Neural crest cell (in vitro differentiated cells): ENCODE measurements at places on chromosomes 1 and 21.

- DNase-seq, result no peak
These were observed 150.9 kb downstream of the RERE start for GRCh38 chr1:8666389-8667167.

GRCh38 chr1:207920444-207921021 is 9.6 kb upstream of the CD34 start:
- DNase-seq, result no peak

- DNase-seq, result peak; percentile 54
These were observed 86.7 kb downstream of the GALNT2 start for GRCh38 chr1:230153641-230154296.

GRCh38 chr1:59805554-59805953 is 9.2 kb upstream of the HOOK1 start:
- no peak for DNase-seq

GRCh38 chr1:11877074-11877473 is 18.3 kb upstream of the NPPB start:
- DNase-seq, result no peak

- no peak for DNase-seq
These were observed 164.7 kb downstream of the NPHP4 start for GRCh38 chr1:5827516-5827915.

DNA sequence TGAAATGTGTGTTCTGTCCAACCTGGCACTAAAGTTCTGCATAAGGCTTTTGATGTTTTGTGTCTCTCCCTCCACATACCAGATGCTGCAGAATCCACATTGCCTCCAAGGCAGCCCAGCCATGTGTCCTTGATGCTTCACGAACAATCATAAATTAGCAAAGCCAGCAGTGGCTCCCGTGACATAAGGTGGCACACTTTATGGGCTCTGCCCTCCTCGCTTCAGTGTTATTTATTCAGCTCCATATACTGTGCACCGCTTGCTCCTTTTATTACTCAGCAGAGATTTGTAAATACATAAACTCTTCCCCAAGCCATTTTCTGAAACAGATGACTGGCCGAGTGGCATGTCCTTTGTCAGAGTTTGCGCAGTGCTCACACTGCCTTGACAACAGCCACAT is 112.8 kb upstream of the SLC35F3 start:
- no peak for DNase-seq

GRCh38 chr1:24727501-24728216 is 17.6 kb upstream of the CLIC4 start:
- DNase-seq, result no peak

- no peak for DNase-seq
These were observed 57.8 kb downstream of the EDARADD start for GRCh38 chr1:236451796-236452373.

GRCh38 chr1:8055973-8056372 is 29.9 kb upstream of the ERRFI1 start:
- no peak for DNase-seq

- DNase-seq, result no peak
These were observed 557.2 kb downstream of the MATN1 start for GRCh38 chr1:30166174-30166573.
